ENCODE measurements at places on chromosomes 7 and 10. TPM values are rescaled to one million over a fixed set of nuclear protein-coding genes. Genes with fewer than 3 reads are reported as not detected.

- no peak for DNase-seq
- H3K4me3 ChIP-seq = no peak overlapping the region
- H3K27ac ChIP-seq = no peak overlapping the region
- H3K4me1 ChIP-seq = no peaks in the 10 kb centered on the region
These were observed 5.8 kb upstream of the CYP3A7 start for GRCh38 chr7:99740573-99741440.

HOXA10 gene
- 0.13 TPM for total RNA-seq

GRCh38 chr10:83617692-83618545, 521.4 kb upstream of the GHITM start:
- no peak overlapping the region for H3K4me3 ChIP-seq
- H3K36me3 ChIP-seq = no peaks in the 10 kb centered on the region
- no peaks in the 10 kb centered on the region for H3K4me1 ChIP-seq
- no peaks in the 10 kb centered on the region for H3K27me3 ChIP-seq

- H3K36me3 ChIP-seq = no peaks in the 10 kb centered on the region
- no peak for DNase-seq
- no peak overlapping the region for H3K27ac ChIP-seq
- H3K27me3 ChIP-seq = no peaks in the 10 kb centered on the region
These were observed 62.1 kb downstream of the ABCC2 start for GRCh38 chr10:99844433-99844955.

HOXA1 gene
- total RNA-seq = 1.7 TPM

DNA sequence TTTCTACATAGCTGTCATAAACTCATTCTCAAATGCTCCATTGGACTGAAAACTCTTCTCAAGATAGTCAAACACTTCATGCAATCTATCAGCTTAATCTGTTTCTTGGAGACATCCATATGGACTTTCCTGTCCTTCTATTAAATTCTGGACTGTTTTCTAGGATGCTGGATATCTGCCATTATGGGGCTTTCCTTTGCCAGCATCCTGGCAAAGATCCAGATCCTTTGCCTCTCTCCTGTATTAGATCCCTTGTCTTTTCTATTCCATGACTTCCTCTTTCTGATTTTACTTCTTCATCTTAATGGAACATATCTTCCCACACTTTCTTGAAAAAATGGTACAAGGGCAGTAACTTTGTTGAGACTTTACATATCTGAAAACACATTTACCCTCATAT, 35.9 kb upstream of the SKAP2 start:
- H3K27ac ChIP-seq = no peak overlapping the region
- H3K4me3 ChIP-seq = no peak overlapping the region
- no peak for DNase-seq
- H3K27me3 ChIP-seq = no peaks in the 10 kb centered on the region

- no peaks in the 10 kb centered on the region for H3K27me3 ChIP-seq
- H3K27ac ChIP-seq = no peak overlapping the region
- no peaks in the 10 kb centered on the region for H3K36me3 ChIP-seq
- no peak overlapping the region for H3K4me3 ChIP-seq
- no peaks in the 10 kb centered on the region for H3K4me1 ChIP-seq
These were observed 70.8 kb upstream of the MEOX2 start for GRCh38 chr7:15757041-15758000.

DNA sequence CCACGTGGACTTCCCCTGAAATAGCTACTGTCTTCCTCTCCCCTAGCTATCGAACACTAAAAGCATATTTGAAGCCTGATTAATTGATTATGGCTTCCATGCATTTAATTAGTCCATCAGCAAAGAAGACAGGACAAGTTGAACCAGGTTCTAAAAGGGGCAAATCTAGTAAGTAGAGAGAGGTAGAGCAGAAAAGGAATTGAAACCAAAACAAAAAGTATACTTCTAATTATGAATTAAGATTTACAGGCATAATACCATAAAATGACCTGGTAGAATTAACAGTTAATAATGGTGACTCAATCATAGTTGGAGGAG, 393 bp upstream of the DNAJC1 start:
- H3K27me3 ChIP-seq = no peaks in the 10 kb centered on the region
- peaks cover 25% of the 10 kb centered on the region for H3K4me1 ChIP-seq
- H3K36me3 ChIP-seq = no peaks in the 10 kb centered on the region
- H3K27ac ChIP-seq = peak overlapping the region; percentile 94
- no peak for DNase-seq
- H3K4me3 ChIP-seq = peak overlapping the region; percentile 96

ASZ1 gene
- not detected for total RNA-seq

DNA sequence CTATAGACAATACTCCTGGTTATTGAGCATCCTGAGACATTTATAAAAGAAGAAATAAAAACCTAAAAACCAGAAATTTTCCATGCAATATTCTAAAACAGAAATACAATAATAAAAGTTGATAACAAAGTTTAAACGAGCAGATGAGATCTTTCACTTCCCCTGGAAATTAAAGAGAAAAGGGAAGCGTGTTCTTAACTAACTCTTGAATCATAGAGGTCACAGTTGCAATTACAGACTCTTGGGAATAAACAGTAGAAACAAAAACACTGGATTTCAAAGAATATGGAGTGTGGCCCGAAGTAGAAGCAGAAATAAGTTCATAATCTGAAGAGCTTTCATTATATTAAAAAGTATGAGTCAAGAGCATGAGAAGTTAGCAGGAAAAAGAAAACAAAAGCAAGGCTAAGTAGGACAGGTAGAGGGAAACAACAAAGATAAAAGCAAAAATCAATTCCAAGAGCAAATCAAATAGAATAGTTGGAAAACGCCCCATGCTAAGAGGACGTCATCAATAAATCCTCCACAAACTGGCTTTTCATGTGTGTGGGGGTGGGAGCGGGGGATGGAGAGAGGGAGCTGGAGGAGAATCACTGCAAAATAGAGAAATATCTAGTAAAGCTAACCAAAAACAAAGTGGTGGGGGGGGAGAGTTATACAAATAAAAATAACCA, 55.2 kb upstream of the C10orf71 start:
- DNase-seq = no peak
- H3K4me1 ChIP-seq = peaks cover 8% of the 10 kb centered on the region
- no peak overlapping the region for H3K27ac ChIP-seq

DNA sequence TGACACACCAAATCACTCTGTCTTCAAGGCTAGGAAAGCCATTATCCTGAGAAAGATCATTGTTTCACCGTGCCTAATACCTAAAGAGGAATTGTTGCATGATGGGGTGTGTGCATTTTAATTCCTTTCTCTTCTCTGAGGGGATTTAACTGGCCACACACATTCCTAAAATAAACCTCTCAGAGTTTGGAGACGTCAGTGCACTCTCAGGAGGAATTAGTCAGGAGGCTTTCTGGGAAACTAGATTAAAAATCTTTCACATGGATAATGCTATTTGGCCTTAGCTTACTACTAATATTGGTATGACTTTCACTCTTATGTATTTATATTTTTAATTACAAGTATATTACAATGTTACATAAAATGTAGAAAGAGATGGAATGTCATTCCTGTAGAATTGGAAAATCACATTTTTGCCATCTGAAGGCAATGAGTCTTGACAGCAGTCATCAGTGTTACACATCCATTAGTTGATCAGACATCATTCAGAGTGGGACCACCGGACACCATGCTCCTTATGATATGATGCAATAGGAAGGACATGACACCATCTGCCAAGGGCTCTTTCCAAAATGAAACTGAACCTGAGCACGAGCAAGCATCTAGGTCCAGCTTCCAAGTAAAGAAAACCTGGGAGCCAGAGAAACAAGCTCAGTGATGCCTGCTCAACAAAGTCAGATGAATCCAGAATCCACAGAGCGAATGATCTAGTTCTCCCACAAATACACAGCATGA, 43.1 kb upstream of the TMEM273 start:
- no peak for DNase-seq
- H3K4me3 ChIP-seq = no peak overlapping the region
- no peaks in the 10 kb centered on the region for H3K4me1 ChIP-seq
- no peaks in the 10 kb centered on the region for H3K27me3 ChIP-seq
- no peaks in the 10 kb centered on the region for H3K36me3 ChIP-seq
- H3K27ac ChIP-seq = no peak overlapping the region

AOC1 gene
- 0.69 TPM for total RNA-seq

DNA sequence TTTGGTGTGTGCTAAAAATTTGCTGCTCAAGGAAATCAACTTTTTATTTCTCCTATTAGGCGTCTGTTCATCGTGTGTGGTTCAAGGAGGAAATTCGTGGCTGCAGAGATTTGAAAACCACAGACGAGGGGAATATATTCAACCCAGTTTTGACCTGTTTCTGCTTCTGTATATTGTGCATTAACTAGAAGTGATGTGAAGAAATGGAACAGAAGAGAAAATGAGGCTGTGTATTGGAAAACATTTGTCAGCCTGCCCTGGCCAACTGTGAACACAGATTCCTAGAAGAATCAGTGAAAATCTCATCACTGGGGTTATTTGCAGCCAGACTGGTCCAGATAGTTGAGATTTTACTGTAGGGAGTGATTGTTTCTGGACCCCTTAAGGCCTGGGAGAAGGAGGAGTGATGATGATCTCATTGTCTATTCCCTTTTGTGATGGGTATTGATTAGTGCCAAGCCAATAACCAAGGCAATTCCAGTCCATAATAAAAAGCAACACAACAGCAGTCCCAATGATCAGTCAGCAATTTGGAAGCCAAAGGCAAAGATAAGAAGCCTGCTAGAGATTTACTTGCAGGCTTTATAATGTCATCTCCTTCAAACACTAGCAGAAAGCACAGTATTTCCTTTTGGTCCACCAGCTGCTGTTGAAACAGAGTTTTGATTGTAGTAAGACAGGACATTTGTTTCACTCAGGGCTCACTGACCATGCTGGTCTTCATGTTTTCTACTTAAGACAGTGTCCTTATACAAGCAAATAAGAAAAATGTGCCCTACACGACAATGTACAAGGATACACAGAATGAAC, 339.4 kb downstream of the PRPF18 start:
- DNase-seq = no peak
- no peaks in the 10 kb centered on the region for H3K36me3 ChIP-seq
- H3K27me3 ChIP-seq = no peaks in the 10 kb centered on the region
- H3K4me1 ChIP-seq = peaks cover 3% of the 10 kb centered on the region

DNA sequence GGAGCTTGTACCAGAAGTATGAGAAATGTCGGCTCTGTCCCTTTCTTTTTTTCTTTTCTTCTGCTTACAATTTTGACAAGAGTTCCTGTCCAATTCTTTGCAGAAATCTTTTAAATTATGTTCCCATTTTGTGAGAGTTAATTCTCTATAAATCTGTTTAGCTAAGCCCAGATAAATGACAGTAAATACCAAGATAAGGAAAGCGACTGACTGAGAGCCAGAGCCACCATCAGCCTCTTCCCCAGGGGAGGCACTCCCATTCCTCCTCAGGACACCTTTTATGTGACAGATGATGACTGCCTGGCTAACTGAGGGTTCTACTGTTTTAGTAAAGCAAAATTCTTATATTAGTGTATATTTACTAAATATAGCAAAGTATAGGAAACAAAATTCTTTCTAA, 6.9 kb upstream of the GGCT start:
- H3K4me3 ChIP-seq = no peak overlapping the region
- no peaks in the 10 kb centered on the region for H3K27me3 ChIP-seq
- H3K27ac ChIP-seq = no peak overlapping the region
- no peaks in the 10 kb centered on the region for H3K4me1 ChIP-seq

DNA sequence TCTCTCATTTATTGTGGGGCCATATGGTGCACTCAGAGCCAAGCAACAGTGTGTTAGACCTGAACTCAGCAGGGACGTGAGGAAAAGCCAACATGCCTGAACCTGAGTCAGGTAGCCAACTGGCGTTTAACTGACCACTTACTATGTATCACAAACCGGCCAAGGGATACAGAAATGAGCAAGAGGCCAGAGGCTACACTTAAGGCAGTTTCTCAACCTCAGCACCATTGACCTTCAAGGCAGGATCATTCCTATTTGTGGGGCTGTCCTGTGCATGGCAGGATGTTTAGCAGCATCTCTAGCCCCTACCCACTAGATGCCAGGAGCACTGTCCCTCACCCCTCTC, 103.5 kb upstream of the NANOS1 start:
- no peak overlapping the region for H3K4me3 ChIP-seq
- no peak for DNase-seq
- H3K27me3 ChIP-seq = peaks cover 10% of the 10 kb centered on the region
- H3K4me1 ChIP-seq = no peaks in the 10 kb centered on the region
- H3K27ac ChIP-seq = no peak overlapping the region

GRCh38 chr7:36686499-36686898, 37.8 kb downstream of the AOAH start:
- no peak overlapping the region for H3K4me3 ChIP-seq
- no peaks in the 10 kb centered on the region for H3K27me3 ChIP-seq
- DNase-seq = no peak
- H3K27ac ChIP-seq = no peak overlapping the region

GRCh38 chr10:18607503-18608378, 43.6 kb downstream of the NSUN6 start:
- no peaks in the 10 kb centered on the region for H3K36me3 ChIP-seq
- H3K27ac ChIP-seq = no peak overlapping the region
- H3K27me3 ChIP-seq = no peaks in the 10 kb centered on the region
- H3K4me3 ChIP-seq = no peak overlapping the region
- DNase-seq = no peak

- peaks cover 16% of the 10 kb centered on the region for H3K36me3 ChIP-seq
- no peak overlapping the region for H3K4me3 ChIP-seq
- no peak overlapping the region for H3K27ac ChIP-seq
- H3K4me1 ChIP-seq = peaks cover 51% of the 10 kb centered on the region
- DNase-seq = no peak
These were observed 9.0 kb upstream of the RSBN1L start for GRCh38 chr7:77687100-77687746.

- DNase-seq = no peak
- peaks cover 11% of the 10 kb centered on the region for H3K4me1 ChIP-seq
- H3K27me3 ChIP-seq = no peaks in the 10 kb centered on the region
- H3K36me3 ChIP-seq = peaks cover 74% of the 10 kb centered on the region
- H3K27ac ChIP-seq = peak overlapping the region; percentile 23
These were observed 140.3 kb upstream of the KLF14 start for GRCh38 chr7:130874071-130874915.

AKR1D1 gene
- total RNA-seq = not detected

CYP2C19 gene
- total RNA-seq = not detected

GAD2 gene
- total RNA-seq = not detected

- H3K27ac ChIP-seq = no peak overlapping the region
- DNase-seq = peak; percentile 54
- no peaks in the 10 kb centered on the region for H3K27me3 ChIP-seq
- H3K4me1 ChIP-seq = peaks cover 21% of the 10 kb centered on the region
These were observed 60.6 kb upstream of the ANTXRL start for GRCh38 chr10:46226232-46226631.
